ENCODE measurements at places on chromosomes 13 and 19. TPM values are rescaled to one million over a fixed set of nuclear protein-coding genes. Genes with fewer than 3 reads are reported as not detected.

POU2F2 gene
- 1.7 TPM for total RNA-seq

SHC2 gene
- 4.8 TPM for total RNA-seq

CYP2B6 gene
- not detected for total RNA-seq

SPACA7 gene
- not detected for total RNA-seq

ABHD8 gene
- 20.5 TPM for total RNA-seq

HDGFL2 gene
- 47.8 TPM for total RNA-seq

ATXN8OS gene
- total RNA-seq, result not detected

ZNF560 gene
- 0.20 TPM for total RNA-seq

INAFM1 gene
- total RNA-seq, result 7.4 TPM

ZNF85 gene
- total RNA-seq, result 0.71 TPM

ENOX1 gene
- total RNA-seq, result 3.5 TPM

ANKRD10 gene
- 163 TPM for total RNA-seq

ASPDH gene
- total RNA-seq, result not detected

ODAD3 gene
- not detected for total RNA-seq

ONECUT3 gene
- not detected for total RNA-seq

EDNRB gene
- total RNA-seq, result 35.1 TPM

CGB8 gene
- total RNA-seq, result not detected

GIPC1 gene
- total RNA-seq, result 18.4 TPM

KLK14 gene
- total RNA-seq, result not detected

ZIC2 gene
- not detected for total RNA-seq

SYNGR4 gene
- not detected for total RNA-seq

ZNF562 gene
- 8.1 TPM for total RNA-seq

KLK4 gene
- total RNA-seq, result not detected

ICAM5 gene
- not detected for total RNA-seq

MEIOSIN gene
- not detected for total RNA-seq

LGALS14 gene
- not detected for total RNA-seq

ZNF681 gene
- total RNA-seq, result 0.23 TPM

SLAIN1 gene
- 13.2 TPM for total RNA-seq

HS6ST3 gene
- 2.2 TPM for total RNA-seq

IL4I1 gene
- total RNA-seq, result not detected

SIAH3 gene
- total RNA-seq, result not detected

NRTN gene
- total RNA-seq, result not detected

MVB12A gene
- total RNA-seq, result 62.7 TPM

SPTBN4 gene
- total RNA-seq, result 5.9 TPM

LYPD5 gene
- total RNA-seq, result 0.35 TPM

ADM5 gene
- total RNA-seq, result 1.0 TPM

FFAR1 gene
- not detected for total RNA-seq

ICAM1 gene
- total RNA-seq, result 6.1 TPM

CEBPA gene
- total RNA-seq, result 11.9 TPM

SIGLEC10 gene
- total RNA-seq, result 1.3 TPM

Data from gastrocnemius medialis (tissue), 4 donors.